Muscle of leg (tissue), 16 donors: ENCODE measurements at places on chromosomes 1 and 21.

- DNase-seq: peak; percentile 76
These were observed 78.5 kb downstream of the ARHGEF10L start for GRCh38 chr1:17617787-17618557.

DNA sequence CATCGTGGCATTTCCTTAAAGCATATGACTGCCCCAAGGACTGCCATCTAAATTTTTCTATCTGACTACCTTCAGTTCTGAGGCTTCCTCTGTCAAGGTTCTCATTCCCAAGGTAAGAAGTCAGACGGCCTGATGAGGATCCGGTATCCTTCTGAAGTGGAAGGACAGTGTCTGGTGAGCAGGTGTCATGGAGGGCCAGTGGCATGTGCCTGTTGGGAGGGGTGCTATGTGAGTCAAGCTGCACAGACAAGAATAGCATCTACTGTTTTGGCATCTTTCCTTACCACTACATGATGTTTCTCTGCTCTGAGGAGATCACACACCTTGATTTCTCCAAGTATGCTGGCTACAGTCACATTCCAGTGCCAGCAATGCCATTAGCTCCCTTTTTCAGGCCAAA, 99.6 kb upstream of the RGS1 start:
- DNase-seq: peak; percentile 35

DNA sequence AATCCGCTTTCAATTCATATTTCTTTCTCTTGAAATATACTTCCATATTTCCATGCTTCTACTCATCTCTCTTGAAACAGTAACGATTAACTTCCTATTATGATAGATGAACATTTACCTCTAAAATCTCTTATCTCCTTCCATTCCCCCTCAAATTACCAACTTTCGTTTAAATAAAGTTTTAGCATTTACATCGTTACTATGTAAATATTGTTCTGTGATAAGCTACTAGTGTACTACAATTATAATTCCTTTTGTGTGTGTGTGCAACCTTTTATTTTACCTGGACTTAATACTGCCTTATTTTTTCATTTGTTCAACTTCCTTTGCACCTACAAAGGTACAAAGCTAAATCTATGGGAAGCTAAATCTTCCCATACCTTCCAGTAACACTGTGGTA, 4.5 kb downstream of the FOXE3 start:
- no peak for DNase-seq

GRCh38 chr1:8835941-8836643, 18.7 kb upstream of the RERE start:
- DNase-seq: peak; percentile 50

- DNase-seq: peak; percentile 25
These were observed 1065.6 kb upstream of the TMPRSS15 start for GRCh38 chr21:19468991-19469715.

GRCh38 chr1:40673452-40673851, 8.0 kb upstream of the RIMS3 start:
- DNase-seq: no peak

GRCh38 chr1:81437213-81437612, 363.5 kb upstream of the ADGRL2 start:
- DNase-seq: no peak

DNA sequence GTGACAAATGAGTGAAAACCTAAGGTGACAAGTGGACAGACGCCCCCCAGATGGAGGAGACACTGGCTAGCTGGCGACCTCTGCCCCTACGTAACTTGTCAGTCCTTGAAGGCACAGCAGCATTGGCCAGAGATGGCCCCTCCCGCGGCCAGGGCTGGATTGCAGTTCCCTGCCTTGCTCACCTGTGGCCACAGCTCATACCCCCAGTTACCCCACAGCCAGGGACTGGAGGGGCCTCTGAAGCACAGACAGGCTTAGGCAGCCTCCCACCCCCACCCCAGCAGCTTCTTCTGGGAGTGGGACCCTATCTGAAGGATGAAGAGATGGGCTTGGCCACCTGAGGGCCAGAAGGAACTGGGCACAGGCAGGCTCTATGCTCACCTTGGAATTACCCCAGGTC, 3.7 kb downstream of the HES3 start:
- DNase-seq: no peak
